Neural crest cell (in vitro differentiated cells): ENCODE measurements at places on chromosomes 3 and 15.

GRCh38 chr15:69623392-69624154, 171.0 kb downstream of the RPLP1 start:
- DNase-seq: no peak

- DNase-seq: no peak
Measured at GRCh38 chr3:158430448-158430847, 140.5 kb upstream of the MLF1 start.

DNA sequence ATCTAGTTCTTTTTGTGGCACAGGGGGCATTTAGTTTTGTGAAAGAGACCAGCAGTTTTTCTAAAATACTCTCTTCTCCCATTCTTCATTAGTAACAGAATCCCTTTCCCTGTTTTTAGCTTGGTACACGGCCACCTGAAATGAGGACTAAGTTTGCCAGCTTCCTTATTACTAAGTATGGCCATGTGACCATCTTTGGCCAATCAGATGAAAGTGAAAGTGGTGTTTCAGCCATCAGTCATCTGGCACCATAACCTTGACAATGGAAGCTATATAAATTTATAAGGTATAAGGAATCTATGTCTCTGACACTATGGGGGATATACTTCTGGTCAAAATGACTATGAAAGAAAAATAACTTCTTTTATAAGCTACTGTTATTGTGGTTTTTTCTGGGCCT, 570.4 kb downstream of the AGBL1 start:
- no peak for DNase-seq

GRCh38 chr15:28208583-28208982, 109.5 kb upstream of the OCA2 start:
- no peak for DNase-seq

- no peak for DNase-seq
Measured at GRCh38 chr3:108602935-108603294, 13.4 kb downstream of the DZIP3 start.

- DNase-seq: no peak
Measured at GRCh38 chr3:194574639-194575483, 58.4 kb downstream of the TMEM44 start.

- DNase-seq: no peak
Measured at GRCh38 chr3:72379500-72380187, 468.6 kb downstream of the SHQ1 start.

DNA sequence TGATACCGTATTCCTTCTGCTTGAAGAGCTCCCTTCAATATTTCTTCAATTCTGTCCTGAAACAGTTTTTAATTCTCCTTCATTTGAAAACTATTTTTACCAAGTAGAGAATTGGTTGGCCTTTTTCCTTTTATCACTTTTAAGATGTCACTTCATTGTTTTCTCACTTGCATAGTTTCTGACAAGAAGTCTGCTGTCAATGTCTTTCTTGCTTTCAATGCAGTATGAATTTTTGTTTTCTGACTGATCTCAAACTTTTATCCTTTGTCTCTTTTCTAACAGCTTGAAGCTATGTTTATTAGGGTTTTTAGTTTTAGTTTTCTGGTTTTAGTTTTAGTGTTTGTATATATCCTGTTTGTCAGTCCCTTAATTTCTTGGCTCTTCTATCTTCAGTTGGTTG, 364.8 kb upstream of the TPRG1 start:
- no peak for DNase-seq

DNA sequence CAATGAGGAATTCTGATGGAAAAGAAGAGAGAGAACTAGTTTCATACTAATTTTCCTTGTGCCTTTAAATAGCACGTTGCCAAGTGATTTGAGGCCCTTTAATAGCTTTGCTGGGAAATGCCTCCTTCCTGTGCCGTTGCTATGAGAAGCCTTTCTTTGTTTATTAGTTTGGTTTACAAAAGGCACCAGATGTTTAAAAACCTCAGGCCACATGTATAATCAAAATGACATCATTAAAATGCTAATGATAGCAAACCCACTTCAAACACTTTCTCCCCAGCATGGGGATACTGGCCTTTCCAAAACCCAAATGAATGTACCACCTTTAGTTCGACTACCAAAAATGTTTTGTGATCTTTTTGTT, 50.0 kb upstream of the TBC1D23 start:
- DNase-seq: no peak

DNA sequence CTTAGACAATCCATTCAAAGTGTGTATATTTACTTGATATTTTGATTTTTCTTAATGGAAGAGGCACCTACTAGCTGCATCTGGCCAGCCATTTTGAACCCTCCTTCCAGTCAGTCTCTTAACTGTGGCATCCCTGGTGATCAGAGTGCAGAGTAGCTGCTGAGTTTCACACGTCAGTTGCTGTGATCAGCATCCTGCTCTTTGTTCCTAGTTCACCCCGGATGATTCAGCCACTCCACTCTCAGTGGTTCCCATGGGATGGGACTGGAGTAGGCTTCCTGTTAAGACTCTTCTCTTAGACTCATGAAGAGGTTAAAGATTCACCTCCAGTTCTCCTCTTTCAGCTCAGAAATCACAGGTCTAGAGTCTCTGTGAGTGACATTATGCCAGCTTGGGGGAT, 75.8 kb downstream of the STXBP5L start:
- no peak for DNase-seq

DNA sequence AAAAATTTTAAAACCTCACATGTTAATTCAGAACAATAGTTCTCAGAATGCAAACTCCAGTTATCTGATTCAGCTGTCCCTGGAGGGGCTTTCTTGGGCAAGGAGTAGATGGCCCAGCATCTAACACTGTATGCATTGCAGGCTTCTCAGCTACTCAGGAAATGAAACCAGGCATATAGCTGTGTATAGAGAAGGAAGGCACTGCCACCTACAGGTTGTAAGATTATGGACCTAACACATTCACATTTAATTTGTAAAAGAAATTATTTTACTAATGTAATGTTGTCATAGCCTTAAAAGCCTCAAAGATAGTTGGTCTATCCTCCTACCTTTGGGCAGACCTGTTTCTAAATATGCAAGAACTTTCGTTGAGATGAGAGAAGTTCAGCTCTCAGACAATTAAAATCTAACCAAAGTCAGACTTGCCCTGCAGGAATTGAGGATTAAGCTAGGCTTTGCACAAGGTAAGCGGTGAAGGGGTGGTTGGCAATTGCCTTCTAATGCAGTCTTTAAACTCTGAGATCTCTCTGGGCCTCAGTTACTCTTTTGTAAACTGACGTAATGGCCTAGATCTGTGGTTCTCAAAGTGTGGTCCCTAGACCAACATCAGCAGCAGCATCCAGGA, 132.8 kb upstream of the SLC24A5 start:
- DNase-seq: peak; percentile 21

DNA sequence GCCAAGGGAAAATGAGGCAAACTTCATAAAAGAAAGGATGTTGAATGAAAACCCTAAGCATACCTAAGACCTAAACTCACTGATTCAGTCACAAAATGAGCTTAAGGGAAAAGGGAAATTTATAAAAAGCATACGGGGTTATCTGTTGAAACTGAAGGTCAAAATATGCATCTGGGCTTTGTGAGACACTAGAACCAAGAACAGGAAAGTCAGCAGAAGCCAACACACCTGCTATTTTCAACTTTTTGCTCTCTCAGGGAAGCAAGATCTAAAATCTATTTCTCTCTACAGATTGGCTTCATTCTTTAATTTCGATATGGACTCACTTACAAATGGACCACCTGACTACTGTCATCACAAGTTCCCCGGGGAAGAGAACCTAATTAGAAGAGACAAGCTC, 338.6 kb upstream of the NECTIN3 start:
- DNase-seq: no peak

GRCh38 chr3:124266487-124266886, 274.6 kb upstream of the ROPN1 start:
- DNase-seq: peak; percentile 41

GRCh38 chr3:168362661-168363247, 267.0 kb upstream of the GOLIM4 start:
- no peak for DNase-seq

- no peak for DNase-seq
Measured at GRCh38 chr15:35691891-35692867, 146.2 kb upstream of the DPH6 start.

DNA sequence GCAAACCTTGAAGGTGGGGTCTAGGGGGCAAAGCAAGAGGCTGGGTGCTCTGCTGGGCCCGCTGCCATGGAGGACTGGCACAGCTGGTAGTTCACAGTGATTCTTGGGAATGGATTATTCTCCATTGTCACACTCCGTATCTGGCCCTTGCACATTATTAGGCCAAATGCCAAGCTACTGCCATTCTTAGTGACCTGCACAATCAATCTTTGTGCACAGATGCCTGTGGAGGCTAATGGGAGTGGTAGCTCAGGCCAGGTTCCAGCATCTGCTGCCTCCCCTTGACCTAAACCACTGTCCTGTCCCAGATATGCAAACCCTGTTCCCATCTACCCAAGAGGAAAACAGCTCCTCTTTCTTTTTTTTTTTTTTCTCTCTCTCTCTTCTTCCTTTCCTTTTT, 67.5 kb downstream of the TIPARP start:
- DNase-seq: no peak

- DNase-seq: no peak
Measured at GRCh38 chr3:58628823-58629562, 37.6 kb downstream of the FAM3D start.

DNA sequence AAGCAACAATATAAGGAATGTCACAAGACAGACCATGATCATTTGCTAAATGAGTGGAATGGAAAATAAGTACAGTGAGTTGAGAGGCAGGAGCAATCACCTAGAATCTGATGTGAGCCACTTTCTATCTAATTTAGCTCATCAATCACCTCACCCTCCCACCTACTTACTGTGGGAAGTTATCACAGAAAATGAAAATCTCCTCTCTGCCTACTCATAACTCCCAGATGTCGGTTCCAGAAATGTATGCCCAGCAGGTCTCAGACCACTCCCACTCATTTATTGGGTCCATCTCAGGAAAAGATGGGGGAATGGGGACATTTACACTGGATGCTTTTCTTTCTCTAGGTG, 270.9 kb downstream of the FHIT start:
- no peak for DNase-seq

DNA sequence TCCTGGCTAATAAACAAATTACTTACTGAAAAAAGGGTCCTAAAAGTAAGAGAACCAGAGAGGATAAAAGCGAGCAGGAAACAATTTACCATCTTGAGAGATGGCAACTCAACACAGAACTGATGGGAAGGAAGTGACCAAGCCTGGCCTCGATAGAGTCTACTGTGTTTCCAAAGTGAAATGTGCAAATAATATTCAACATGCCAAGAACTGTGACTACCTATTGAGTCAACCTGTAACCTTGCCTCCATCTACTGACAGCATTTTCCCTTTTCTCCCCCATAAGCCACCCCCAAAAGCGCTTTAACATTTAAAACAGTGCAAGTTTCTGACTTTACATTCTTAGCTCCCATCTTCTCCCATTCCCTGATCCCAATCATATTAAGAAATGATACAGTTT, 75.4 kb upstream of the PSMD6 start:
- no peak for DNase-seq

DNA sequence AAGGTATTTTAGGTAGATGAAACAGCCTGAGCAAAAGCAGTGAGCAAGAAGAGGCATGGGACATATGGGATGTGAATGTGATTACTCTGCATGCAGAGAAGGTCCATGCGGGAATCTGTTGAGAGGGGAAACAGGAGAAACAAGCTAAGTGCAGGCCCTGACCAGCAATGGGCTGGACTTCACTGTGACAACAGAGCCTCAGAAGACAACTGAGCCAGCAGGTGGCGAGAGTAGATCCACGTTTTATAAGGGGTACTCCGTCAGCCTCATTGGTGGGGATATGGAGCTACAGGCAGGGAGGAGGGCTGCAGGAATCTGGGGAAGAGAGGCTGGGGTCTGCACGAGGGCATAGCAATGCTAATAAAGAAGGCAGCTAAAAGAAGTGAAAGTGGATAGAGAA, 405.9 kb upstream of the LMCD1 start:
- no peak for DNase-seq

DNA sequence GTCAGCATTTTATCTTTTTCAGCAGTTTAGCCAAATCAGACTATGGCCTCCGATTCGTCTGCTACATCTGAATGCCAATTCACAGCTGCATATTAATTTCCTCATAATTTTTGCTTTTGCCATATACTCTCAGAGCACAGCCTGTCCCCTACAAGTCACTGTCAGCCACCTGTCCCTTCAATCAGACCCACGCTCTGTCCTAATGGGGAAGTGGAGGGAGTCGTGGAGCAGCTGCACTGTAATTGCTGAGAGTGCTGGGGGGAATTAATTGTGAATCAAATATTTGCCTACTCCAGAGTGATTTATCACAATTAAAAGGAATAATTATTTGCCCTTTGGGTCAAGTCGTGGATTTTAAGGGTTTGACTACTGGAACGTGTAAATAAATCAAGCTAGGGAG, 75.5 kb downstream of the EBLN2 start:
- no peak for DNase-seq

- DNase-seq: no peak
Measured at GRCh38 chr3:35849963-35850362, 210.6 kb downstream of the ARPP21 start.

DNA sequence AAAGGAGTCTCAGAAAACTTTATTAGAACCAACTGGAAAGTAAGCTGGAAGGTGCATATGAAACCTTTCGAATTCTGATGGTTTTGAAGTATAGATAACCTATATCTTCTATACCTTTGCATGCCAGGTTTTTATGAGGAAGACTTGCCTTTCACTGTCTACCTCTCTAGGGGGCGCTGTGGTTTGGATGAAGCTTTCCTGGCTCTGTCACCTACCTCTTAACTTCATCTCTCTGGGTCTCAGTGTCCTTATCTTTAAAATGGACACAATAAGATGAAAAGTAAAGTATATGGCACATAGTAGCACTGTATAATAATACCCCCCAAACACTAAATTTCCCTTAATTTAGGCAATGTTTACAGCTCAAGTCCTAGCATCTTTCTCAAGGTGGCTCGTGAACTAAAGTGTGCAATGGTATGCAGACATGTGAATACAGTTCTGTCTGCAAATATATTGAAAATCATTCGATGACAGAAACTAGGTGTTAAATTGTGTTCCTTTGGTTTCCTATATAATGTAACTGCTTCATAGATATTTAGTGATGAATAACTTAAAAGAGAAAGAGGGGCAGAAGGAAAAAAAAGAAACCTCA, 314.3 kb downstream of the CHST2 start:
- no peak for DNase-seq

GRCh38 chr3:31610700-31611275, 78.1 kb downstream of the STT3B start:
- no peak for DNase-seq

DNA sequence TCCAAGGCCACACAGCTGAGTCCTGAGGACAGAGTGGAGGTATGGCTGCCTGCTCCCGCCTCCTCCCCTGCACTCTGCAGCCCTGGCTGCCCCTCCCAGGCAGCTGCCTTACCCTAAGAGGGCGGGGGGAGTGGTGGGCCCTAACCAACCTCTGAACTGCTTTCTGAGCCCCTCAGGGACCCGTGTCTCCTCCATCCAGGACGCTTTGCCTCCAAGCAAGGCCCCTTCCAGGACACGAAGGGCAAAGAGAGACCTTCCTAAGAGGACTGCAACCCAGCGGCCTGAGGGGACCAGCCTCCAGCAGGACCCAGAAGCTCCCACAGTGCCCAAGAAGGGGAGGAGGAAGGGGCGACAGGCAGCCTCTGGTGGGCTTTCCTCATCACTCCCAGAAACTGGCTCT, 7.6 kb downstream of the NEIL1 start:
- no peak for DNase-seq

GRCh38 chr3:99256788-99257187, 355.3 kb upstream of the DCBLD2 start:
- DNase-seq: no peak

- DNase-seq: no peak
Measured at GRCh38 chr3:155572085-155572484, 172.8 kb downstream of the PLCH1 start.

- no peak for DNase-seq
Measured at GRCh38 chr3:46921041-46921440, 43.5 kb downstream of the PTH1R start.
